ENCODE measurements at places on chromosomes 2 and 18. TPM values are rescaled to one million over a fixed set of nuclear protein-coding genes. Genes with fewer than 3 reads are reported as not detected.

DNA sequence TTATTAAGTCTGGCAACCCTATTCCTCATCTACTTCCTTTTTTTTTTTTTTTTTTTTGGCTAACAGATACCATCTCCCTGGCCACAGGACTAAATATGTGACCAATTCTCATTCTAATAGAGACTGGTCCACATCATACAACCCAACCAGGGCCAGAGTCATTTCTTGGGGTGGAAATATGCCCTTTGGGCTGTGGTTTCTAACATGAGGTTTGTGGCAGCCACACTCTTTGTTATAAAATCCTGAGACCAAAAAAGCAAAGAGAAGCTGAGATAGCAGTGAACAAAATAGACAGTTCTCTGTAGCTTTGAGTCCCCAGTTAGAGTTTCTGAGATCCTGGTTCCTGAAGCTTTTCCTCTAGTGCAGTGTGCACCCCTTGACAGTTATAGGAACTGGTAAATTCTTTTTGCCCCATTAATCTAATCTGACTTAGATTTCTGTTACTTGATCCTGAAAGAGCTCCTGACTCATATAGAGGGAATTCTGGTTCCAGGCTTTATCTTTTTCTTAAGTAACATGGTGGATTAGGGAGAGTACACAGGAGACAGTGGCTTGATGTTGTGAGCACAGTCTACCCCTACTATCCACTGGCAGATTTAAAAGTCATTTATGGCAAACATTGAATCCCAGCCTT, 86.8 kb downstream of the MAIP1 start:
- no peaks in the 10 kb centered on the region for H3K36me3 ChIP-seq
- no peaks in the 10 kb centered on the region for H3K27me3 ChIP-seq
- H3K27ac ChIP-seq, result no peak overlapping the region
- DNase-seq, result no peak

DNA sequence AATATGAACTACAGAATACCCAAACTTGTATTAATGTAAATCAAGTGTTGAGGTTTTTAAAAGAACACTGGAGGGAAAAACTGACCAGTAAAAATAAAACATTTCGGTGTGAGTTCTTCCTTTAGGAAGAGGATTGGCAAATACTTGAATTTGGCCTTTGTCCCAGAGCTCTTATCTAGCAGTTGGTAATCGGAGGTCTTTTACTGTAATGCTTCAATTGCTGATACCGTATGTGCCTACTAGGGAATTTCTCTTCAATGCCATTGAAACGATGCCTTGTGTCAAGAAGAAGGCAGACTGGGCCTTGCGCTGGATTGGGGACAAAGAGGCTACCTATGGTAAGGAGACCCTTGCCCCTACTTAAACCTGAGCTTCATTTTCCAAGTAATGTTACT, 4.1 kb downstream of the RRM2 start:
- H3K4me3 ChIP-seq, result no peak overlapping the region
- no peak for DNase-seq
- H3K27ac ChIP-seq, result no peak overlapping the region
- H3K4me1 ChIP-seq, result peaks cover 19% of the 10 kb centered on the region
- no peaks in the 10 kb centered on the region for H3K27me3 ChIP-seq

DNA sequence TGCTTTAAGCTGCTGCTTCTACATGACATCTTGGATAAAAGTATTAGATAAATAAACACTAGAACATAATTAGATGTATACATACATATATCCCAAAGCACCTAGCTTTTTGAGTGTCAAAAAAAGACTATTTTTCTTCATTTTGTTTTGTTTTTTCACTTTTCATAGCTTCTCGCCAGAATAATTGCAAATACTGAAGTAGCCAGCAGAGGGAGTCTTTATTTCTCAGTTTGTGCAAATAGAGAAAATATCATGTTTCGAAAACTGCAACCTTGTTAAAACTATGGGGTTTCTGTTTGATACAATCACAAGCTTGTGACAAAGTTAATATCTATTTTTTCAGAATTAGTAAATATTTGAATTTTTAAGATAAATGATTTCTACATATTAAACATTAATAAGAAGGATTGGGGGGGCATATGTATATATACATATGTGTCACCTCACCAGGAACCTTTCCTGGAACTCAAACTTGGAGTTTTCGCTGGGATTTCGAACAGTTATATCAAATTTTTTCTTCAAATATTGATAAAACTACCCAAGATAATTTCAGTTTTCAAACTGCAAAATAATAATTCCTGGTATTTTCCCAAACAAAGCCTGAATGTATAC, 61.0 kb downstream of the GRB14 start:
- H3K27me3 ChIP-seq, result no peaks in the 10 kb centered on the region
- no peaks in the 10 kb centered on the region for H3K4me1 ChIP-seq
- no peak for DNase-seq
- H3K4me3 ChIP-seq, result no peak overlapping the region
- H3K36me3 ChIP-seq, result no peaks in the 10 kb centered on the region

DNA sequence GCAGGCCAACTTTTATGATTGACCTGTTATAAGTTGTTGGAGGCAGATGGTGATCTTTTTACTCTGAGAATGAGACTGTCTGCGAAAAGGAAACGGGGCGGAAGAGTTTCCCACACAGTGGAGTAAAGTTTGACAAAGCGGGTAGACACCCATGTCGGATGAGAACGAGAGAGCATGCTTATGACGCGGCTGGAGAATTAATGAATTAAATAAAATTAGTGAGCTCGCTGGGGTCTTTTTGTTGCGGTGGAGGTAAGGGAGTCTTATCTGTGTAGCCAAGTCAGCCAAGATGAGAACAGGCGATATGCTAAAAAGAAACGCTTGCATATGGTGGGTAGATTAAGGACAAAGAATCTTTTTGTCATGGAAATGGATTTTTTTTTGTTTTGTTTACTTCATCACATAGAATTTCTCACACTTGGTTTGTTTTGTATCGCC, 1.8 kb downstream of the SALL3 start:
- no peak overlapping the region for H3K4me3 ChIP-seq
- H3K36me3 ChIP-seq, result no peaks in the 10 kb centered on the region
- no peak overlapping the region for H3K27ac ChIP-seq
- H3K4me1 ChIP-seq, result no peaks in the 10 kb centered on the region

GRCh38 chr2:142140434-142140845, 9.6 kb upstream of the LRP1B start:
- no peaks in the 10 kb centered on the region for H3K27me3 ChIP-seq
- no peak for DNase-seq
- no peaks in the 10 kb centered on the region for H3K4me1 ChIP-seq
- no peak overlapping the region for H3K27ac ChIP-seq
- no peaks in the 10 kb centered on the region for H3K36me3 ChIP-seq
- H3K4me3 ChIP-seq, result no peak overlapping the region

POTEC gene
- not detected for polyA plus RNA-seq

PLEK gene
- polyA plus RNA-seq, result 0.28 TPM

Data from keratinocyte (primary cell).